Adipocyte (in vitro differentiated cells): ENCODE measurements at places on chromosomes 1 and 21.
A peak's percentile ranks its signal among the peaks of the same experiment; 100 is the strongest.

GRCh38 chr1:194908643-194909042 lies 1699.6 kb downstream of the KCNT2 start:
- peak; percentile 39 for DNase-seq

DNA sequence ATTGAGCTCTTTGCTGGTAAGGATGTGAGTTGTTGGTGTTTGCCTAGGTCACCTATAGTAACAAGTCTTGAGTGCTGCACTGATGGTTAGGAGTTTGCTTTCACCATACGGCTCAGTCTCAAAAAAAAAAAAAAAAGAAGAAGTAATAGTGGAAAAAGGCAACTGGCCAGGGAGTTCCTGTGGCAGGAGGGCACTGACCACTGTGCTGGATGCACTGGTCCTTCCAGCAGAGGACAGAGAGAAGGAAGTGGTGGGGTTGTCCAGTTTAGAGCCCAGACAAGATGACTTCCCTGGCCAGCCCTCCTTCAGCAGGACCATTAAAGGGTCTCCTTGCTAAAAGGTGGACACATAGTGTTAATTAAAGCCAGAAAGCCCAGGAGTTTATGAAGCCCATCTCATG lies 11.9 kb upstream of the PTCH2 start:
- no peak for DNase-seq

DNA sequence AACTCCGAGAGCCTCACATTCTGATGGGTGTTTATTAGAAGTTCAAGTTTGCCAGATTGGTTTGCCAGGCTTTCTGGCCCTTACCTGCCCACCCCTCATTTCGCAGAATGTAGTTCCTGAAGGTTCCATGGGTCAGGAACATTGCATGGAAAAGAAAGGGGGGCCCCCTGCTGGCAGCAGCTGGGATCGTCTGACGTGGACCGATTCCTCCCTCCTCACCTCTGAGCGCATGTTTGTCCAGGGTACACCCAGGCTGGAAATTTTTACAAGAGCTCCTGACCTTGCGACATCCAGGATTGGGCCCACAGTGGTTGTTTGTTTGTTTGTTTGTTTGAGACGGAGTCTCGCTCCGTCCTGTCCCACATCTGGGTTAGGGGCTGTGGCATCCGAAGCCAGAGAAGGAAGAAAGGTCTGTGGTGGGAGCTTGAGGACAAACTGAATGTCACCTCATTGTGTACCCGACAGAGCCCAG lies 126.0 kb upstream of the TMEM51 start:
- DNase-seq, result peak; percentile 88

- peak; percentile 57 for DNase-seq
Measured at GRCh38 chr1:23126801-23127200, 41.9 kb downstream of the LUZP1 start.

- DNase-seq, result no peak
Measured at GRCh38 chr1:38814444-38814983, 45.1 kb downstream of the RRAGC start.

DNA sequence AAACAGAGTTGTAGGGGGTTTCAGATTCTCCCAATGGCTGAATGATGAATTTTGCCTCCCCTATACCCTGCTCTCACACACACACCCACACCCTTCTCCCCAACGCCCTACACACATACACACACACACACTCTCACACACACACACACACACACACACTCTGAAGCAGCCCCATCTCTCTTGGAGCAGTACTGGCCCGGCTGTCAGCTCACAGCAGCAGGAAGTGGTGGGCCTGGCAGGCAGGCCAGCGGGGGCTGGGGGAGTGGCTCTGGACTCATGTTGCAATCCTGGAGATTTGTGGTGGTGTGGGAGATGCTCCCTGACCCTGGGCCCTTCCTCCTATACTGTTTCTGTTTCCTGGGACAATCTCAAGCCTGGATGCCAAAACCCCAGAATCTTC lies 2.2 kb downstream of the IKBKE start:
- peak; percentile 74 for DNase-seq

- DNase-seq, result no peak
Measured at GRCh38 chr1:204406621-204407020, 5.0 kb downstream of the PPP1R15B start.

GRCh38 chr1:48851638-48852037 lies 74.9 kb upstream of the BEND5 start:
- no peak for DNase-seq

GRCh38 chr1:185896863-185897262 lies 162.7 kb downstream of the HMCN1 start:
- peak; percentile 47 for DNase-seq

GRCh38 chr1:94305704-94306103 lies 68.3 kb upstream of the ARHGAP29 start:
- peak; percentile 67 for DNase-seq

DNA sequence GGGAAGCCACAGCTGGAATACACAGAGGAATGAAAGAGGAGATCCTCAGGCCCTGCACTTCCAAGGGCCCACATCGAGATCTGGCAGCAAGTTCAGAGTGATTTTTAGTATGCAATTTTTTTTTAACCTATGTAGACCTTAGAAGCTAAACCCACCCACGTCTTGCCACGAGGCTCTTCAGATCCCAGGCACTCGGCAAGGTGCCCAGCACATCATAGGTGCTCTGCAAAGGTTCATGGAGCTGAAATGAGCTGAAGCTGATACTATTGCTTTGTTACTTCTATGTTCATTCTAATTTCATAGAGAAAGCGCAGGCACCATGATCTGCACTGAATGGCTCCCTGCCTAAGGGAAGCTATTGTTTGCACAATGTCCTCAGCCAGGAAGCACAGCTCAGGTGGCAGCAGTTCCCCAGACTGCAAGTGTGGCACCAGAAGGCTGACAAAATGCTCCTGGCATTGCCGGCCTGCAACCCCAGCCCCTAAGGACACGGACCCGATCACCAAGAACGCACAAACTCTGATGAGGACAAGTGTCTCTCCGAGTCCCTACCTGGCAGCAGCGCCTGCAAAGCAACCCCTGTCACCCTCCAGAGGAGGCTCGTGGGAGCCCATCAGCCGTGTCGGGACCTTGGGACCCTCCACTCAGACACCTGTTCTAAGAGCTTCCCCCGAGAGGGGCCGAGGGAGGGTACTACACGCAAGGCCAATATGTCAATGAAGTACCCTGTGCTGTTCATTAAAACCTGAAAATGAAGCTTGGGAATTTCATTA lies 264.2 kb downstream of the NPHP4 start:
- DNase-seq, result no peak

- DNase-seq, result no peak
Measured at GRCh38 chr1:159890390-159890789, 9.6 kb downstream of the CFAP45 start.

DNA sequence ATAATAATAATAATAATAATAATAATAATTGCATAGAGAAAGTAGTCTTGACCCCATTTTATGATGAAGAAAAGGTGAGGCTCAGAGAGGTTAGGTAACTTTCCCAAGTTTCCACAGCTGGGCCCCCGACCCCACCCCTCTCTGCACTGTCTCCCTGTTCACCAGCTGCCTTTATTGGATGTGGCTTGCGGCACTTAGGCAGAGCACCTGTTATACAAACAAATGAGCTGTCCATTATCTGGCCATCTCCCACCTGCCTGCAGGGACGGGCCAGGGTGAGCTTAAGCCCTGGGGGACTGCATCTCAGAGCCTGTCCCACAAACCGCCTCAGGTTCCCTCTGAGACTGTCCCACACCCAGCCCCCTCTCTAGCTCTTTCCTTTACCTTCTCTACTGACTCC lies 10.1 kb upstream of the EFNA1 start:
- DNase-seq, result no peak

DNA sequence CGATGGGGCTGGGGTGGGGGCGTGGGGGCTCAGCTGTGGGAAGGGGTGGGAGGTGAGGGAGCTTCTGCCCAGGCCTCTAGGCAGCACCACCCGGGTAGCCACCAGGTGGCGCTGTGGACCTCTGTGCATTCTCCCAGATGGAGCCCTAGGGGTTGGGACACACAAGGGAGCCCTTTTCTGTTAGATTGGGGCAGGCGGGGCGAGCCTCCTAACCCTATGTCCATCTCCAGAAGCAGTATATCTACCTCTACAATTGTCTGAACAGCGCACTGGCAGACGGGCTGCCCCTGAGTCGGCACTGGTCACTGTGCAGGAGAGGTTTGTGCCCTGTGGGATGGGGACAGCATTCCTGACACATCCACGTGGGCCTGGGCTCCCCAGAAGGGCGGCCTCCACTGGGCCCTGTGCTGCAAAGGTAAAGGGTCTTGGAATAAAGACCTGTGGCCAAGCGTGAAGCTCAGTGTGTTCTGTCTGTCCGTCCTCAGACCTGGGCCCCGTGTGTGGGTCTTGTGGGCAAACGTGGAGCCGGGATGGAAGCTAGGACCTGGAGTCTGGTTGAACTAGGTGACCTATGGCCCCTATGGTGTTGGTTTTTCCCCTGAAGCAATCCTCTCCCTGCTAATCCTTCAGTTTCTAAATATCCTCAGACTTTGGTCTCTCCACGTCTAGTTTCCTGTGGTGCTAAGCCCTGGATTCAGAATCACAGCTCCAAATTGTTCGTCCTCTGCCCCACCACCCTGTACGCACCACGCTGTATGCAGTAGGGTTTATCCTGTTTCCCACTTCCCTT lies 4.4 kb upstream of the LGR6 start:
- DNase-seq, result peak; percentile 91

GRCh38 chr1:187985145-187985896 lies 1156.6 kb downstream of the PLA2G4A start:
- DNase-seq, result no peak

DNA sequence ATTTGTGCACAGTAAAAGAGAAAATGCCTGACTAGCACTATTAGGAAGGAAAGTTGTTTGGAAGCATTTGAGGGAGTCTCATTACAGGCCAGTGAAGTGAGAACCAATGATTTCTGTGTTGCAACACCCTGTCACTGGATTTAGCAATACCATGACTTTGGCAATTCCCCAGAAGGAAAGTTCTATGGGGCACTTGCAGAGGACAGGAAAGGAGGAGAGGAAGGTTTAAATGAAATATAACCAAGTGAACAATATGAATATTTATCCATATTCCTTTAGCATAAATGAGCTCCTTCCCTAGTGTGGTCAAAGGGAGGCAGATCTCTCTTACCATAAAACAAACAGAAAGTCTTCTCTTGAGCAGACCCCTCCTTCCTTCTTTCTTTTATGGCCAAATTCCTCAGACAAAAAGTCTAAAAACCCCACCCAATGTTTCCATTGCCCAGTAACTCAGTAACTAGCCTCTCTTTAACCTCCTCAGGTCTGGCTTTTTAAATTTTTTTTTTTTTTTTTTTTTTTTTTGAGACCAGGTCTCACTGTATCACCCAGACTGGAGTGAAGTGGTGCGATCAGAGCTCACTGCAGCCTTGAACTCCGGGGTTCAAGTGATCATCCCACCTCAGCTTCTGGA lies 5.5 kb downstream of the TLR5 start:
- DNase-seq, result peak; percentile 92

GRCh38 chr1:147124266-147124665 lies 48.0 kb downstream of the PRKAB2 start:
- DNase-seq, result no peak

DNA sequence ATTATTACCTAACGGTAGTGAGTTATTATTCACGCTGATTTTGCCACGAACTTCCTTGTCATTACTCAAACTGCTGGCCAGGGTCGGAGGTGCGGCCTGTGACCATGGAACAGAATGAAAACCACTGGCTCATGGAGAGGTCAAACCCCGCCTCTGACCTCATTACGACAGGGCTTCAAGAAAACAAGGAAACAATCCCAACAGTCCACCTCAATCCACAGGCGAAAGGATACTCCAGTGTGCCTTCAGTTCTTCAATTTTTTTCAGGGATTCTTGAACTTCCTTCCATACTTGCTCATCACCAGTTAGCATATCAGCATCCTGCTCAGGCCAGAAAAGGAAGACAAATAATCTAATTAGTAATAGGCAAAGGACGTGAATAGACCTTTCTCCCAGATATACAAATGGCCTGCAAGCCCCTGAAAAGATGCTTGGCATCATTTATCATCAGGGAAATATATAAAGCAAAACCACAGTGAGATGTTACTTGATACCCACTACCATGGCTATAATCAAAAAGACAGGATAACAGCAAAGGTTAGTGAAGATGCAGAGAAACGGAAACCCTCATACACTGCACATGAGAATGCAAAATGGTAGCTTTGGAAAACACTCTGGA lies 643.4 kb downstream of the SMYD3 start:
- no peak for DNase-seq

- no peak for DNase-seq
Measured at GRCh38 chr1:47554901-47555300, 117.1 kb downstream of the FOXD2 start.

- DNase-seq, result no peak
Measured at GRCh38 chr1:178055093-178055492, 38.8 kb upstream of the RASAL2 start.

- DNase-seq, result no peak
Measured at GRCh38 chr21:37184784-37185593, 82.1 kb downstream of the VPS26C start.

GRCh38 chr1:151809290-151809984 lies 4.2 kb upstream of the LINGO4 start:
- DNase-seq, result no peak

DNA sequence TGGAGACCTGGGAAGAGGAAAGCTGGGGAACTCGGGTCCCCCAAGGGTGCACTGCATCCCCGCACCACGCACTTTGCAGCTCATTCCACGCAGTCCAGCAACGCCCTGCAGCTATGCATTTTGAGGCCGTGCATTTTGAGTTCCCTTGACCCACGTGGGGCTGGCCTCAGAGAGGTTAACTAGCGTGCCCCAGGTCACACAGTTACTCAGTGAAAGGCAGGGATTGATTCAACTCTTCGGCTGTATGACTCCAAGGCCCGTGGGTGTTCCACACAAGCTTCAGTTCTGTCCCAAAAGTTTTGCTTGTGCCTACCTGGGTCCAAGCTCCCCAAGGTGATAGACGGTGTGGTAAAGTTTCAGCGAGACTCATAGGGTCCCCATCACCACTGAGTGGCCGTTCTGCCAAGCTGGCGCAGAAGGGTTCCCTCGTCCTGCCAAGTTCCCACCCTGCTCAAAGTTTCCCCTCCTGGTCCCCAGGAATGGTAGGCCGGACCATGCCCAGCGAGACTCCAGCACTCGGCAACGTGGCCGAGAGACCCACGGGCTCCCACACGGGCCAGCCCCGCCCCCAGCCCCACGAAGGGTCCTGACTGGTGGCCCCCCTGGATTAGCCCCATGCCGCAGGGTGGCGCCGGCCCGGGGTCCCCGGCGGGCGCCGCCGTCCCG lies 611 bp downstream of the HSPG2 start:
- peak; percentile 51 for DNase-seq

DNA sequence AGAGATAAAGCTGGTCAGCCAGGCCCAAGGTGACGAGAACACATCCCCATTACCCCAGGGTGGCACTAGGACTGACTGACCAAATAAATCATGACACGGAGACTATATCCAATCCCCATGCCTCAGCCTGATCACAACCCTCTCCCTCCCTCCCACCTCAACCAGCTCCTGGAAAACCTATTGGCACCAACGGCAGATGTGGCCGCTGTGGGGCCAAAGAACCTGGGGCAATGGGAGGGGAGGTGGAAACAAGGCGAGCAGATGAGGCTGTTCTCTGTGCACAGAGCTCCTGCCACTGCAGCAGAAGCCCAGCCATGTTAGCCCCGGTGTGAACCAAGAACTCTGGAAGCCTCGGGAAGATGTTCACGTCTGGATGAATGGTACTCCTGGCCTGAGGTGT lies 77.6 kb downstream of the CD247 start:
- DNase-seq, result no peak
